ENCODE measurements at places on chromosomes 16 and 17.

DNA sequence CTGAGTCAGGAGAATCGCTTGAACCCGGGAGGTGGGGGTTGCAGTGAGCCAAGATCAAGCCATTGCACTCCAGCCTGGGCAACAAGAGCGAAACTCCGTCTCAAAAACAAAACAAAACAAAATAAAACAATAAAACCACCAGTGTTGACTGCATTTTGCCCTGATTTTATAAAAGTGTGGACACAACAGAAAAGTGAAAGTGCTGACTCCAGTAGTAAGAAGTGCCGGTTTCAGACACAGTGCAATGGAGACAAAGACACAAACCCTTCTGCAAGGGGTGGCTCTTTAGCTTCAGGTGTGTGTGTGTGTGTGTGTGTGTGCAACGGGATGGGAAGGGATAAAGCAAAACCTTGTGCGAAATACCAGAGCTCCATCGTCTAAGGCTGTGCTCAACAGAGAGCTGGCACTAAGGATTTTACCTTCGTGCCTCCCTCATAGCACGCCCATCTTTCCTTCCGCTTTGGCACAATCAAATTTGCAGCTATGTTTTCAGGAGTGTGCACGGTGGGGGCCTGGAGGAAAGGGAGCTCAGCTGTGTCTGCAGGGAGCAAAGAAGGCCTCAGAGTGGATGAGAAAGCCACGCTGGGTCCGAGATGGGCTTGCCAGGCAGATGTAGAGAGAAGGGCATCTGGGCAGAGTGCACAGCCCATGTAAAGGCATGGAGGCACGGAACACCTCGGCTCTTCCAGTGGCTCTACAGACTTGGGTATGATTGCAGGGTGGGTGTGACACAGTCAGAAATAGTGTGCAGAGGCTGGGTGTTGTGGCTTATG, 15.5 kb downstream of the MXRA7 start:
- no peak for DNase-seq

GRCh38 chr17:861364-861763, 79.2 kb downstream of the MRM3 start:
- no peak for DNase-seq

GRCh38 chr16:89924297-89924924, 1.3 kb downstream of the TUBB3 start:
- DNase-seq, result peak; percentile 84

DNA sequence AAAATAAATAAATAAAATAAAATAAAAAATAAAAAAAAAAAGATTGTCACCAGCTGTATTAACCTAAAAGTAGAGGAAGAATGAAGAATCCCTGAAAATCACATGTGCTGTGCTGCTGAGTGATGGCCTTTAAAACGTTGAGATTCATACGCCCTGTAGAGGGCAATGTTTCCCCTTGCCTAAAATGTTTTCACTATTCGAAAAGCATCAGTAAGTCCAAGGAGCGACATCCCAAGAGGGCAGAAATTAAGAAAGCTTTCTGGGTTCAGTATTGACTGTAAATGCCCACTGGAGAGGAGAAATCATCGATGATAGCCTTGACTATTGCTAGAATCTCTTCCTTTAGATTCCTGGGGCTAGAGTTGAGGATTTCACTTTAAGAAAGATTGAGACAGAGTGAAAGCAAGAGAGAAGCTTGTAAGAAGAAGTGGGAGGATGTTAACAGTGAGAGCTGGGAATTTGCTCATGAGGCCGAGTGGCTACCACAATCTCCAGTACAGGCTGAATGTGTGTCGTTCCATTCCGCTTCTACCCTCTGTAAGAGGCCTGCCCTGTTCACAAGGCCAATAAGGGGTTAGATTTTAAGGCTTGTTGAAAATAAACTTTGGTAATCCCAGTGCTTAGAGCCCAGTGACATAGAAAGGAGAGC, 170.8 kb upstream of the FAM20A start:
- peak; percentile 68 for DNase-seq

GRCh38 chr16:57081744-57082143, 10.6 kb upstream of the CPNE2 start:
- DNase-seq, result no peak

DNA sequence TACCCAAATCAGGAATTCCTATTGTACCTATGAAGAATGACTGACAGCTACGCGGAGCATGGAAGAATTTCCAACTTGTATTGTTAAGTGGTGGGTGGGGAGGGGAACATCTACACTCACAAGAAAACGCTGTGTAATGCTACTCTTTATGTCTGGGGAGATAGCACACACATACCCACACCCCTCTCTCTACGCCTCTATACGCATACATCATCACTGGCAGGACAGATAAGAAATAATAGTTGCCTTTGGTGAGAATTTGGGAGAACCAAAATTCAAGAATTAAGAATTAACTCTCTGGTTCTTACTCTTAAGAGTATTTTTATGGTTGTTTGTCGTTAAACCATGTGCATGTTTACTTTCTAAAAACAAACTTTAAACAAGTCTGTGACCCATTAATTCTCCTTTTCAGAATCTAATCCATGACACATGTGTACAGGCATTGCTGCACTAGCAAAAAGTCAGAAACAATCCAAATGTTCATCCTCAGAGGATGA, 33.9 kb downstream of the CREBBP start:
- DNase-seq, result no peak
